Left ventricle myocardium inferior (tissue), 1 donor: ENCODE measurements at places on chromosomes 7 and 10. TPM values are rescaled to one million over a fixed set of nuclear protein-coding genes. Genes with fewer than 3 reads are reported as not detected.

DNA sequence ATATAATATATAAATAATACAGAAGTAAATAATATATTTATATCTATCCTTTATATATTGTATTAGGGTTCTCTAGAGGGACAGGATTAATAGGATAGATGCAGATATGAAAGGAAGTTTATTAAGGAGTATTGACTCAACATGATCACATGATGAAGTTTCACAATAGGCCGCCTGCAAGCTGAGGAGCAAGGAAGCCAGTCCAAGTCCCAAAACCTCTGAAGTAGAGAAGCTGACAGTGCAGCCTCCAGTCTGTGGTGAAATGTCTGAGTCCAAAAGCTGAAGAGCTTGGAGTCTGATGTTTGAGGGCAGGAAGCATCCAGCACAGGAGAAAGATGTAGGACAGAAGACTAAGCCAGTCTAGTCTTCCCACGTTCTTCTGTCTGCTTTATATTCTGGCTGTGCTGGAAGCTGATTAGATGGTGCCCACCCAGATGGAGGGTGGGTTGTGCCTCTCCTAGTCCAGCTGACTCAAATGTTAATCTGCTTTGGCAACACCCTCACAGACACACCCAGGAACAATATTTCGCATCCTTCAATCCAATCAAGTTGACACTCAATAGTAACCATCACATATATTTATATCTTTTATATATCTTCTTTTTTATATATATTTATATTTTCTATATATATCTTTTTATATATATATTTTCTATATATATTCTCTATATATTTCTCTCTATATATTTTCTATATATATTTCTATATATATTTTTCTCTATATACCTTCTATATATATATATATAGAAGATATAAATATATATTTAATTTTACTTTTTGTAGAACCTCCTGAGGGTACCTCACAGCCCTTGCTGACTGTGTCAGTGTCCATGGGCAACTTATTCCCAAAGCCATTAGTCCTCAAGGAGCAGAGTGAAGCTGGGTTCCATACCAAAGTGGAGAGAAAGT is 24.6 kb upstream of the AKR1B10 start:
- H3K4me1 ChIP-seq: no peaks in the 10 kb centered on the region
- H3K27ac ChIP-seq: peak overlapping the region; percentile 62
- DNase-seq: no peak
- H3K36me3 ChIP-seq: no peaks in the 10 kb centered on the region

PITX3 gene
- 0.85 TPM for total RNA-seq

- peak overlapping the region; percentile 21 for H3K4me3 ChIP-seq
- H3K4me1 ChIP-seq: peaks cover 81% of the 10 kb centered on the region
- peak overlapping the region; percentile 85 for H3K27ac ChIP-seq
- H3K27me3 ChIP-seq: no peaks in the 10 kb centered on the region
- peaks cover 12% of the 10 kb centered on the region for H3K36me3 ChIP-seq
Observed at GRCh38 chr10:35447693-35448407, 111.5 kb downstream of the CCNY start.

- H3K27ac ChIP-seq: no peak overlapping the region
- H3K27me3 ChIP-seq: peaks cover 78% of the 10 kb centered on the region
- H3K4me3 ChIP-seq: no peak overlapping the region
- no peaks in the 10 kb centered on the region for H3K4me1 ChIP-seq
Observed at GRCh38 chr10:133202778-133203651, 27.0 kb upstream of the UTF1 start.

DNA sequence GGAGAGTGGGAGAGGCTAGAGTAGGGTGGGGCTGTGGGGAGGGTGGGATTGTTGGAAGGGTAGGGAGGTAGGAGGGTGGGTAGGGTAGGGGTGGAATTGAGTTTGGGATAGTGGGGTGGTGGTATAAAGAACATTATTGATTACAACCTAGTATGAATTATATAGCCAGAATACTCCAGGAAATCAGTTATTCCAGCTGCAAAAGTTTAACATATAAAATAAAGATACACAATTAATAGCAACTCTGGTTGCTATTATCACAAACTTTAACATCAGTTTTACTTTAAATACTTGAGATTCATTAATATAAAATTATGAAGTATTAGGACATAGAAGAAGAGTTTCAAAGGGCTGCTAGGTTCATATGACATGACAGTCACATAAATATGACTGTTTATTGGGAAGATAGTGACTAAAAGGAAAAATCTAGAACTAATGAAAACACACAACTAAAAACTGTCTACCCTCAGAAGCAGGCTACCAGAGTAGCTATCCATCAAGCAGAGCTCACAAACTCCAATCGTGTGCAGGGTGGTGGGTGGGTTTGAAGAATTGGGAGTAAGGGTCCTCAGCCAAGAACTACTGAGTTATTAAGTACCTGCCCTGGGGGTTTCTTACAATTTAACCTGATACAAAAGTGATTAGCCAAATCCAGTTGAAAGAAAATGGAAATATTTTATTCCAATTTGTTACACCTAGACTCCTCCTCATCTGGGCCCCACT is 14.0 kb upstream of the SGCE start:
- no peak for DNase-seq
- no peaks in the 10 kb centered on the region for H3K36me3 ChIP-seq
- no peak overlapping the region for H3K4me3 ChIP-seq
- H3K27me3 ChIP-seq: no peaks in the 10 kb centered on the region
- H3K27ac ChIP-seq: no peak overlapping the region

DNA sequence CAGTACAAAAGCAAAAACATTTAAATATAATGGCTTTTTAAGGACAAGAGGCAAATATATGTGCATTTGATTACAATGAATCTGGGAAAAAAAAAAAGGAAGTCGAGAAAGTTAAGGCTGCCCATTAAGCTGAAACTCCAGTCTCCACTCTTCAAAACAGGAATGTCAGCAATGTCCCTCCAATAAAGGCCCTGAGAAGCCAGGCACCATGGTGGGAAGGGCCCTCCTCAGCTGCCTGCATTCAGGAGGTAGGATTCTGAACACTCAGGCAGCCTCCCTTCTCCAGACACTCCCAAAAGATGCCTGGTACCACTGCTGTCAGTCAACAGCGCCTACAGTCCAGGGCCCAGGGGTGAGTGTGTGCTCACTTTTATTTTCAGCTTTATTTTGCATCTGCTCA is 121.3 kb upstream of the MGMT start:
- no peak overlapping the region for H3K27ac ChIP-seq
- DNase-seq: no peak
- no peak overlapping the region for H3K4me3 ChIP-seq
- H3K36me3 ChIP-seq: no peaks in the 10 kb centered on the region
- H3K27me3 ChIP-seq: peaks cover 8% of the 10 kb centered on the region

GRCh38 chr7:46205478-46205877 is 284.4 kb upstream of the IGFBP3 start:
- no peak overlapping the region for H3K27ac ChIP-seq
- DNase-seq: no peak
- H3K36me3 ChIP-seq: no peaks in the 10 kb centered on the region
- no peaks in the 10 kb centered on the region for H3K27me3 ChIP-seq

- DNase-seq: no peak
- no peak overlapping the region for H3K4me3 ChIP-seq
- no peaks in the 10 kb centered on the region for H3K27me3 ChIP-seq
- peaks cover 80% of the 10 kb centered on the region for H3K36me3 ChIP-seq
- no peak overlapping the region for H3K27ac ChIP-seq
Observed at GRCh38 chr10:12181065-12181775, 14.5 kb downstream of the NUDT5 start.

- H3K27ac ChIP-seq: peak overlapping the region; percentile 33
- peaks cover 88% of the 10 kb centered on the region for H3K4me1 ChIP-seq
- H3K36me3 ChIP-seq: no peaks in the 10 kb centered on the region
- no peaks in the 10 kb centered on the region for H3K27me3 ChIP-seq
- no peak for DNase-seq
Observed at GRCh38 chr10:35339942-35340341, 3.6 kb downstream of the CCNY start.

DNA sequence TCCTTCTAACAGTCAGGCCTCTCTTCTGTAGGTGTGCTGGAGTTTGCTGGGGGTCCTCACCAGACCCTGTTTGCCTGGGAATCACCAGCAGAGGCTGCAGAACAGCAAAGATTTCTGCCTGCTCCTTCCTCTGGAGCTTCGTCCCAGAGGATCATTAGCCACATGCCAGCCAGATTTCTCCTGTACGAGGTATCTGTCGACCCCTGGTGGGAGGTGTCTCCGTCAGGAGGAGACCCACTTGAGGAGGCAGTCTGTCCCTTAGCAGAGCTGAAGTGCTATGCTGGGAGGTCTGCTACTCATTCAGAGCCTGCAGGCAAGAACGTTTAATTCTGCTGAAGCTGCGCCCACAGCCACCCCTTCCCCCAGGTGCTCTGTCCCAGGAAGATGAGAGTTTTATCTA is 611.1 kb upstream of the COBL start:
- H3K4me1 ChIP-seq: no peaks in the 10 kb centered on the region
- H3K36me3 ChIP-seq: no peaks in the 10 kb centered on the region
- no peak for DNase-seq
- H3K4me3 ChIP-seq: no peak overlapping the region
- no peaks in the 10 kb centered on the region for H3K27me3 ChIP-seq

RBP4 gene
- 1.1 TPM for total RNA-seq

- H3K27me3 ChIP-seq: peaks cover 4% of the 10 kb centered on the region
- DNase-seq: no peak
- H3K27ac ChIP-seq: no peak overlapping the region
Observed at GRCh38 chr7:154474903-154475520, 422.8 kb downstream of the DPP6 start.

DNA sequence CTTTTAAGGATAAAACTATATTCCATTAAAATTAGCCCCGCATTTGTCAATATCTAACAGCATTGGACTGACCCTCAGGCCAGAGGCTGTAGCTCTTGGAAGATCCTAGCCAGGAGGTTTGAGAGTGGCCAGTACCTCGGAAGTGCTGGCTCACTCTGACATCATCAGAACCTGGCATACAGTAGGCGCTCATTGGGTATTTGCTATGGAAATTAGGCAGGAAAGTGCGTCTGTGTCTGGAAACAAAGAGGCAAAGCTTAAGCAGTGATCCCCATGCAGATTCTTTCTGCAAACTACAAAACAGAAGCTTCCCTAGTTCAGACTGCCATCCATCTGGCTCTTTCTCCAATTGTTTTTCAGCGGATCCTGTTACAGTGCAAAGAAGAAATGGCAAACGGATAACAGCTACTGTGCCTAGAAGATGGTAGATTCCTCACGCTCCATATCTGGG is 1.7 kb upstream of the PRKCQ start:
- peaks cover 81% of the 10 kb centered on the region for H3K27me3 ChIP-seq
- H3K27ac ChIP-seq: no peak overlapping the region
- peaks cover 10% of the 10 kb centered on the region for H3K4me1 ChIP-seq

FBXL13 gene
- total RNA-seq: 0.36 TPM

DNA sequence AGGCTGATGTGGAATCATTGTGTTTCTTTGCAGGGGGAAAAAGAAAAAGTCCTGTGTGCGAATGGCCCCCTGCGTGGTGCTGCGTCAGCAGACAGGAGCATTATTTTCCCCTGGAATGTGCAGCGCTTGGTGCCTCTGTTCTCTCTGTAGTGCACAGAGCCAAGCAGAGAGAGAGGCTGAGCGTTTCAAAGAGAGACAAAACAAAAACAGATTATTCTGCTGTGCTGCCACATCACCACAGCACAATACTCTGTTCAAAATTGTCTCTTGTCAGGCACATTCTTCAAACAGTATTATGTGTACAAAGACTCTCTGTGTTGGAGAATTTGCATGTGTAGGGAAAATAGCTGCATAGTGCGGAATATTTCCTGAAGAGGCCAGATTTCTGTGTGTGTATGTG is 609.0 kb downstream of the SDK1 start:
- H3K4me3 ChIP-seq: no peak overlapping the region
- H3K27me3 ChIP-seq: peaks cover 3% of the 10 kb centered on the region
- DNase-seq: no peak

GRCh38 chr10:95499482-95499989 is 61.6 kb downstream of the SORBS1 start:
- peaks cover 5% of the 10 kb centered on the region for H3K36me3 ChIP-seq
- DNase-seq: no peak
- no peaks in the 10 kb centered on the region for H3K27me3 ChIP-seq
- peaks cover 89% of the 10 kb centered on the region for H3K4me1 ChIP-seq

- H3K27me3 ChIP-seq: peaks cover 3% of the 10 kb centered on the region
- H3K4me3 ChIP-seq: no peak overlapping the region
- no peaks in the 10 kb centered on the region for H3K36me3 ChIP-seq
- peak; percentile 17 for DNase-seq
Observed at GRCh38 chr10:116001262-116001857, 271.6 kb downstream of the GFRA1 start.

DNA sequence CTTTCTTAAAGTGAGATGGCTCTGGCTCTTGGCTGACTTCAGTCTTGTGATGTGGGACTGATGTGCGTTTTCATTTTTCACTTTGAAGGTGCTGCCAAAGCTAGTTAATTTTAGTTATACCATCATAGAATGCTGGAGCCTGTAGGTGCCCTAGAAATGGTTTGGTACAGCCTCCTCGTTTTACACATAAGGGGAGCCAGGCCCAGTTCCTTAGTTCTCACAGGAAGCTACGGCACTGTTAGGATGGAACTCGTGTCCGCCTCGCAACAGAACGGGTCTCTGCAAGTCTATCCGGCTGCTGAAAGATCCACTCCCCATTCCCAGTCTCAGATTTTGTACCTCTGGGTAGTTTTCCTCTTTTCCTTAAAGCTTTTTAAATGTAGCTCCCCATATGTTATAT is 173.2 kb upstream of the PRPS1L1 start:
- H3K36me3 ChIP-seq: no peaks in the 10 kb centered on the region
- DNase-seq: no peak
- H3K4me1 ChIP-seq: peaks cover 23% of the 10 kb centered on the region

- H3K4me1 ChIP-seq: peaks cover 69% of the 10 kb centered on the region
- H3K27ac ChIP-seq: peak overlapping the region; percentile 29
- DNase-seq: no peak
Observed at GRCh38 chr7:114929570-114929969, 7.7 kb downstream of the MDFIC start.

GRCh38 chr7:39434012-39434411 is 132.2 kb upstream of the YAE1 start:
- H3K4me3 ChIP-seq: no peak overlapping the region
- H3K4me1 ChIP-seq: no peaks in the 10 kb centered on the region
- DNase-seq: no peak
- peaks cover 8% of the 10 kb centered on the region for H3K27me3 ChIP-seq
- H3K36me3 ChIP-seq: no peaks in the 10 kb centered on the region

DNA sequence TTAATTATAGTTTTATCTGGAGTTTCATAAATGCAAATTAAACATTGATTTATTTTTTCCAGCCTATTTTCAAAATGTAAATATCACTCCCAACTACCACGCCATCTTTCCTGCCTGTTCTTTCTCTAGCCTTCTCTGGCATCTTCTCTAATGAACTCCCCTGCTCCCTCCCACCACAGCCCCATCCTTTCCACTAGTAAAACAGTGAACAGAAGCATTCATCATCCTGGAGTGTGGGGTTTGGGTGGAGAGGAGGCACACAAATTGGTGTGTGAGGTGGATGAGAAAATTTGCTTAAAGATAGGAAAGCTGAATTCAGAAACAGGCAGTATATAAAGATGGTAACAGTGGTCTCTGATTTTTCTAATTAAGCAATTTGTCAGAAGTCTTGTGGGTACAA is 479.4 kb downstream of the ARL4A start:
- no peak overlapping the region for H3K27ac ChIP-seq
- DNase-seq: no peak
- H3K27me3 ChIP-seq: no peaks in the 10 kb centered on the region
- no peaks in the 10 kb centered on the region for H3K36me3 ChIP-seq
- no peaks in the 10 kb centered on the region for H3K4me1 ChIP-seq

- no peak overlapping the region for H3K4me3 ChIP-seq
- no peaks in the 10 kb centered on the region for H3K4me1 ChIP-seq
- DNase-seq: no peak
- no peaks in the 10 kb centered on the region for H3K27me3 ChIP-seq
- no peak overlapping the region for H3K27ac ChIP-seq
Observed at GRCh38 chr10:53325066-53325465, 552.5 kb upstream of the MBL2 start.

GRCh38 chr10:62185919-62186692 is 82.5 kb downstream of the RTKN2 start:
- H3K4me1 ChIP-seq: no peaks in the 10 kb centered on the region
- no peak for DNase-seq
- H3K27me3 ChIP-seq: no peaks in the 10 kb centered on the region
- no peak overlapping the region for H3K27ac ChIP-seq
